ENCODE measurements at places on chromosomes 6 and 20. TPM values are rescaled to one million over a fixed set of nuclear protein-coding genes. Genes with fewer than 3 reads are reported as not detected.

GRCh38 chr20:23759306-23759940 lies 8.7 kb upstream of the CST1 start:
- no peak for DNase-seq

DNA sequence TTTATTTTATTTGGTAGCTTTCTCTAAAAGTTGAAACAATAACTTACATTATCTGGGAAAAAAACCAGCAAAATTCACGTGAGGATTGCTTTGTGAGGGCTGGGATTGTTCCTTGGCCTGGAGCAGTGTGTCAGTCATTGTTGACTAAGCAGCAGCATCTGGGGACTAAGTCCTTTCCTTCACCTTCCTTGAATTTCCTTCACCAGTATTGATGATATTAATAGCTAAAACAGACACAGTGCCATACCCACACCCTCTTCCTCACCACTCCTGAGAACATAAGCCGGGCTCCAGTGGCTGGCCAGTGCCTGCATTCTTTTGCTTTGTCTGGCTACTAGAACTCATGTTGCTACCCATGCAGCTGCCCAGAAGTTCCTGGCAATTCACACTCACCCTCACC lies 23.7 kb downstream of the PLCB1 start:
- no peak for DNase-seq

GRCh38 chr6:146560607-146561006 lies 17.0 kb downstream of the RAB32 start:
- no peak for DNase-seq

DNA sequence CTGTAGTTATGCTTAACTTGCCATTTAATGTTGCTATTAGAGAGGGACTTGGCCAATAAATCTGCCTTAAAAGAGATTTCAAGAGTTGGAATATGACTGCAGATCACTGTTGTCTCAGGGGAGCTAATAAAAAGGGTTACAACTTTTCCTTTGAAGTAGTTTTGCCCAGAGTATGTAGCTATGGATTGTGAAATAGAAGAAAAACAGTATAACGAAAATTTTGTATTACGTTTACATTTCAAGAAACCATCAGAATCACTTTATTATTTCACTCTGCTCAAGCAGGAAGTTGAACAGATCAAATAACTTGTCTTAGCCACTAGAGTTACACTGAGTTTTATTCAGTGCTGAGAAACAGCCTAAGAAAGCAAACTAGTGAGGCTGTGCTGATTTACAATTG lies 3.0 kb upstream of the ZSCAN26 start:
- DNase-seq, result no peak

DNA sequence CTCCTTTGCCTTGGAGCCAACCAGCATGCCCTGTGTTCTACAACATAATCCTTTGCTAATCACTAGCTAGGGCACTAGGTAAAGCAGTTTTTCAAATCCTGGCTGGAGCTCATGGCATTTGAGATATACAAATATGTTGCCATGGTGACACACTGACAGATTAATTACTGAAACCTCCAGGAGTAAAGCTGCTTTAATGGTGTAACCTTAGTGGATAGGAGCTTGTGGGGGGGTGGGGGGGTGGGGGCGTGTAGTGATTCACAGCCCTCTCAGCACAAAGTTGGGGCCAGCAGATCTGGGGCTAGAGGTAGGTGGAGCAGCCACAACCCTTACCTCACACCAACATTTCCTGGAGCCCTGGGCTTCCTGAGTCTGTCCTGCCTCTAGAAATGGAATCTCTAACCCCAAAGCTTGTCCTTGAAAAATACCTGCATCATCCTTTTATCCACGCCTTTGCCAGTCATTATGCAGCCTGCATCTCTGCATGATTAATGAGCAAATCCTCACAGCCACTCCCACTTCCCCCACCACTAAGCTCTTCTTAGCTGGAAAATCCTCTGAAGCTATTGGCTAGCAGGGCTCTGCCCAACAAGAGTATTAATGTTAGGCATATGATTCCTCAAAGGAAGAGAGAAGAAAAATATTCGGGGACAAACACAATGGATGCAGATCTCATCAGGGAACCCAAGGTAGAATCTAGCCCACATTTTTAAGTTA lies 84.5 kb upstream of the PRND start:
- no peak for DNase-seq

GRCh38 chr6:3259491-3259958 lies 778 bp downstream of the PSMG4 start:
- DNase-seq, result no peak

C6orf58 gene
- total RNA-seq, result 0.09 TPM

DNA sequence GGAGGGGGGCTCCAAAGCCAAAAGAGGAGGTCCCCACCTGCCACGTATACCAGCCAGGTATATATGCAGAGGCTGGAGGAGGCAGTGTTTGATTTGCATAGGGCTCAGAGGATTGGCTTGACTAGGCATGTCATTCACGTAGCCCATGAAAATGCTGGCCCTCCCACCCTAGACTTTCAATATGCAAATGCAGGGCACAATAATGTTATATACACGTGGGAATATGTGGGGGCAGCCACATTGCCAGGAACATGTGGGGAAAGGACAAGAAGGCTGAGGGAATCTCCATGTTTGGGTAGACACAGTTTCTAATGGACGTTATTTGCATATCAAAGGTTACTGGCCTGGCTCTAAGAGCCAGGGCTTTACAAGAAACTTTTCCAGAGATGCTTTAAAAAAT lies 301.8 kb downstream of the FARS2 start:
- no peak for DNase-seq

- DNase-seq, result no peak
Observed at GRCh38 chr6:21999012-21999528, 297.8 kb downstream of the PRL start.

ZBP1 gene
- total RNA-seq, result 0.14 TPM

GRCh38 chr20:6908673-6909072 lies 141.2 kb downstream of the BMP2 start:
- DNase-seq, result no peak

EDN1 gene
- total RNA-seq, result 0.70 TPM

NRSN1 gene
- total RNA-seq, result not detected

GRCh38 chr6:16136621-16137450 lies 8.0 kb downstream of the MYLIP start:
- DNase-seq, result no peak

- no peak for DNase-seq
Observed at GRCh38 chr6:96014846-96015517, 792 bp upstream of the FUT9 start.

GRCh38 chr6:3869284-3869631 lies 20.1 kb downstream of the FAM50B start:
- DNase-seq, result no peak

DNA sequence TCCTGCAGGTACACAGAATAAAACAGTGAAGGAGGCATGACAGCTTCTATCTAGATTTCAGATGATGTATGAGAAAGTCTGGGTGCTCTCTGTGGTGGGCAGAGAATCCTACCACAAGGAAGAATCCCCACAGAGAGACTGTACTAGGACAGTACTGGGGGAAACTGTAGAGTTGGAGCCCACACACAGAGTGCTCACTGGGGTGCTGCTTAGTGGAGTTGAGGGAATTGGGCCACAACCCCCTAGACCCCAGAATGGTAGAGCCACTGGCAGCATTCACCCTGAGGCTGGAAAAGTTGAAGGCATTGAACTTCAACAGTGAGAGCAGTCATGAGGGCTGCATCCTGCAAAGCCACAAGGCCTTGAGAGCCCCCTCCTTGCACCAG lies 62.2 kb upstream of the TNFRSF21 start:
- no peak for DNase-seq

DNA sequence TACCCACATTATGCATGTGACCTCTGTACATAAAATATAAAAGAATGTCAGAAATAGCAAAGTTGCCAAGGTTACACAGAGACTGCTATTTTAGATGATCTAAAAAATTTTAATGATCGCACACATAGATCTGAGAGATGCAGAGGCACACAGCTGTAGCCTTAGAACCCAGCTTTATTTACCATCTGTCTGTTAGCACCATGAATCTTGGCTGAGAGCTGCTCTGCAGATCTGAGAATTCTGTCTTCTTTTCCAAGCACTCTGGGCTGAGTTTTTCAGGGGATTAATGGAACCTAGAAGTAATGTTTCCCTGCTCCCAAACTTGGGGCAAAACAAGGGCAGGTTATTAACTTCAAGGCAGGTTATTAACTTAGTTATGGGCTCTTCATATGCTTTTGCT lies 248.7 kb upstream of the JAG1 start:
- no peak for DNase-seq

GRCh38 chr20:24608926-24609667 lies 139.7 kb downstream of the SYNDIG1 start:
- no peak for DNase-seq

DNA sequence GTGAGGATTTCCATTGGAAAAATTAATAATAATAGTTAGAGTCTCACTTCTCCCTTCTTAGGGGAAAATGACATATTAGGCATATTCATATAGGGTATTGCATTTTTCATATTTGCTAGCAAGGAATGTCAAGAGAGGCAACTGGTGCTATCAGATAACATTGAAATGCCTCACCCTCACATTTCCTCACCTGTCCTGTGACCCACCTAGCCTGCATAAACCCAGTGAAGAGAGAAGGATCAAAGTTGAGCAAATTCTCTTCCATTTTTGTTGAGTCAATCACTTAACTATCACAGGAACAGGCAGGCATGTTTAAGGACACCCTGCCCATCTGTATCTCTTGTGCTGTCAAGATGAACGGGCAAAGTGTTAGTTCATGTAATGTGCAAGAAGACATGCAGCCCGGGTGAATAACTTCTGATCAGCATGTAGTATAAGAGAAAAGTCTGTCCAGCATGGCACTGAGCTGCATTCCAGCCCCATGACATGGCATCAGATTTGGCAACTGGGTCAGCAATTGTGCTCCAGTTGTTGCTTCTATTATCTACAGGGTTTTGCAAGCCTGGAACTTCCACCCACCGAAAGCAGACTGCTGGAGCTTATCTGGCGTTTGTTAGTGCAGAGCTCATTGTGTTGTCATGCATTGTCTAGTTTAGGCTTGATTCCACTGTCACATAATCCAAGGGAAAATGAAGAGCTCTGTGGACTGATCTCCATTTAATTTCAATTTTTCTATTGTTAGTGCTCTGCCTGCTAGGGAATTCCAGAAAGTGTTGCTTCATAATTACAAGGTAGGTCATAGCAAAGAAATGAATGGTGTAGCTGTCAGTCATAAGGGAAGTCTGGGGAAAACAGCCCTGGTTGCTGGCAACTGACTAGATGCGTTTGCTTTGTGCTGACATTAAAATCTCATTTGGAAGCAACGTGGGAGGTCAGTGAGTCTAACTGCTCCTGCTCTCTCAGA lies 138.4 kb upstream of the TNFAIP3 start:
- no peak for DNase-seq

DNA sequence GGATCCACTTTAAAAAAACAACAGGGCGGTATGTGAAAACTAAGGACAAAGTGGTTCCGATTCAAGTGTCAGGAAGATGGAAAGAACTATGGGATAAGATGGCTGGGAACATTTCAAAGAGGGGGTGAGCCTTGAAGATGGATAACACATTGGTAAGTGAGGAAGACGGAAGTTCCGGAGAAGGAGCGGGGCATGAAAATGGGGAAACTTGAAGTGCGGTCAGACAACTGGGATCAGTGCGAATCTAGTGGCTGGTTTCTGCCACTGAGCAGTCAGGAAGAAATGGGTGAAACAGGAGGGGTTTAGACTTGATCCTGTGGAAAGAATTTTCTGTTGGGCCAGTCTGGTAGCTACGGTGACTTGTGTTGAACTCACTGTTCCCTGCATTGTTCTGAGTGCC lies 1.2 kb downstream of the NAA20 start:
- no peak for DNase-seq

Data from liver (tissue), 10 donors.